Germinal center (tissue), 1 donor: ENCODE measurements at places on chromosomes 7 and 10.

DNA sequence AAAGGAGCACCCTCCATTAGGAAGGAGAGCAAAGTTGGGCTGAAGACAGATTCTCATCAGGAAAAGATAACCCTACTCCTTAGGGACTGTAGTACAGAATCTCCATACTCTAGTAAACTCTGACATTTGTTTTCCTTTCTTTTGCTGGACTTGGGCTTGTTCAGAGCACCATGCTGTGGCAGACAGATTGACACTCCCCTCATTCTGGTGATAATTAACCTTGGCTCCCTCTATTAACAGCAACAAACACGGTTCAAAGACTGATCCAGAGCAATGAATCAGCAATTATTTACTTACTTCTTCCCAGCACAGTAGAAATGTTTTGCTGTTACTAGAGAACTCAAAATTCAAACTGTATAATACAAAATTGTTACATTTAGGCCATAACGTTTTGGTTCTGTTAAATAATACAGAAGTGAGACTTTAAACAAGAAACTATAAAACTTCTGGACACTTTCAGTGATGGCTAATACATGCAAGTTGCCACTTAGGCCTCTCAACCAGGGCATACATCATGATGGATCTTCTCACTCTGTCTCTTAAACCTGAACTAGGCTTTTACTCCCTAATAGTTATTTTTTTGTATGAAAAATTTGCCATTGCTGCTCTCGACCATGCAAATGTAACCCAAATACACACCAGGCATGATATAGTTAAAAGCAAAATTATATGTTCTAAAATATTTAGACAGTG lies 639.0 kb downstream of the IPMK start:
- DNase-seq = no peak

- DNase-seq = no peak
Measured at GRCh38 chr7:15674586-15674985, 11.9 kb downstream of the MEOX2 start.

DNA sequence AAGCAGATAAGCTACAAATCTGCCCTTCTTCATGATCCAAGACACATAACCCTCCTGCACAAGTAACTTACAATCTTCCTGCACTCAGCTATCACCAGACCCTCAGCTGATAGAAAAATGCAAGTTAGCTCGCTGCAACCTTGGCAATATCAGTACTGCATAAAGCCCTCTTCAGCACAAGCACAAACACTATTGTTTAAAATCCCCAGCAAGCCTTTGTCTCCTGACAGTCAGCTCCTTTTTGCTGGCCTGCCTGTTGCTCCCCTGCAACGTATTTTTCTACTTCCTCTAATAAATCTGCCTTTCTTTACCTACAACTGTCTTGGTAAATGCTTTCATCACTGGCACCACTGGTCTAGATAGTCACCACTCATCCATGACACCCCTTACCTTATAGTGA lies 59.8 kb downstream of the BAMBI start:
- DNase-seq = no peak

DNA sequence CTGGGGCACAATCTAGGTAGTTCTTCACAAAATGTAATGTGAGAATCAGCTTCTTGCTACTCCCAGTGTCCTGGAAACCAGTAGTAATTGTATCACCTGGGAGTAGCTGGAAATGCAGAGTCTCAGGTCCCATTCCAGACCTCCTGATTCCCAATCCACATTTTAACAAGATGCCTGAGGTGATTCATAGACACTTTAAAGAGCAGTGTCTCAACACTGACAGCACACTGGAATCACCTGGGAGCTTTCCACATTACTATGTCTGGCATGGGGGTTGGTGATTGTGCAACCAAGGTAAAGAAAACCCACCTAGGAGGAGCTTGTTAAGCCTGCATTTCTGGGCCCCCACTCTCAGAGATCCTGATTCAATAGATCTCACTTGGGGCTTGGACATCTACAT lies 11.1 kb downstream of the DPY19L1 start:
- DNase-seq = no peak

DNA sequence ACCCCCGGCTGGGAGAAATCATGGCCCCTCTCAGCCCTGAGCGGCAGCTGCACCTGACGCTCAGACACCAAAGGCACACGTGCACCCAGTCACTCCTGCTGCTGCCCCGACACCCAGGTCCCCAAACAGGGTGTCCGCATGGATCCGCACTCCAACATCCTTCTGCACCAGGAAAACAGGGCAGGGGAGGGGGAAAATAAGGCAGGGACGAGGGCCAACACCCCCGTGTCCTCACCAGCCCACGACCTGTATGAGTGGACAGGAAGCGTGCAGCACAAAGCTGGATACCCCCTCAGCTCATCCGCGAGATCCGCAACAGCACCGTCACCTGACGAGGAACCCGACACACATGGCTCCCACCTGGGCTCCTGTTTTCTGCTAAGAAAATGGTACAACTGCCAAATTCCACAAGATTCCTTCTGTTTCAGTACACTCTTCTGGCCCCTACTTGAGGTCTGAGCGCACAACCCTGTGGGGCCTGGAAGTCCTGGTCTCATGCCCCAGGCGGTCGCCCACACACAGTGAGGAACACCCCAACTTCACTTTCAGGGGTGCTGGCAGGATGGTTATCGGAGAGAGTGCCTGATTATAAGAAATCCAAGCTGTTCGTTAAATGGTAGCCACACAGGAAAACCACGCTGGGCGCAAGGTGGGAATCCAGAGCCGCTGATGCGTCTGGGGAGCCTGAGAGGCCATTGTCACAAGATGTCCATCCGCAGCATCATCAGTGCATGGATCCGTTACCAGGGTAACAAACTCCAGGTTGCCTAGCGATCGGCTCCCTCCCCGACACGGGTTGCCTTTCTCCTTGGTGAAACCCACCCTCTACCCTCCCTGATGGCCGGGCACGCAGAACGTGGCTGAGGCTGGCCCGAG lies 63.6 kb downstream of the ZRANB1 start:
- DNase-seq = no peak

- DNase-seq = no peak
Measured at GRCh38 chr7:143172354-143172753, 10.9 kb upstream of the TAS2R39 start.

- peak; percentile 39 for DNase-seq
Measured at GRCh38 chr10:119199231-119199992, 8.0 kb upstream of the GRK5 start.

DNA sequence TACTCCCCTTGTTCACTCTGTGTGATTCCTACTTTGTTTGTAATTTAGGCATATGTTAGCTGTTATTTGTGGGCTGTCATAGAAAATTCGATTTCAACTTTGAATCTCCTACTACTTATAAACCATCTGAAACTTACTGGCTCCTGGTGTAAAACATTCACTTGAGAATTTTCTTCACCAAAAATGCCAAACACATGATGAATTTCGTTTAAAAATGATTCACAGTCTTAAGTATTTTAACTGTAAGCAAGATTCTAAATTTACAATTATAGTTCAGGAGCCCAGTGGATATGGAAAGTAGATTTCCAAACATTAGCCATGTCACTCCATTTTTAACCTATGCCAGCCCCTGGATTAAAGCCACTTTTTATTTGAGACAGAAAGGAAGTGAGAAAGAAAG lies 3.1 kb downstream of the CPED1 start:
- DNase-seq = no peak

GRCh38 chr10:115921795-115922194 lies 351.2 kb downstream of the GFRA1 start:
- no peak for DNase-seq

- no peak for DNase-seq
Measured at GRCh38 chr7:92115821-92116220, 18.5 kb downstream of the CYP51A1 start.

DNA sequence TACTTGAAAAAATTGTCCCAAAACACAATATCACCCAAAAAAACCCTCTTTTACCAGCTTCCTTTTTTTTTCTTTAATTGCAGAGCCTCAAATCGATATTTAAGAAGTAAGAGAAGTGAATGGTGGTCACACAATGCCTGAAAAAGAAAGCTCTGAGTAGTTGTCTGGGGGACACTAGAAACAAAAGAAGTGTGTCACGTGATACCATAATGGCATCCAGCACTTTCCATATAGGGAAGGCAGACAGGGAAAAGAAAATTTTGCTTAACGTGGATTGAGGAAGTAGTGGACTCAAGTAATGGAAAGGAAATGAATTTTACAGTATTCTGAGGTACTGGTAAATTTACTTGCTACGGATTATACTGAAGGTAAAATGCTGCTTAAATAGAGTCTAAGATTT lies 765.9 kb upstream of the C7orf33 start:
- DNase-seq = no peak

GRCh38 chr10:101839416-101840063 lies 4.1 kb downstream of the KCNIP2 start:
- DNase-seq = peak; percentile 86

DNA sequence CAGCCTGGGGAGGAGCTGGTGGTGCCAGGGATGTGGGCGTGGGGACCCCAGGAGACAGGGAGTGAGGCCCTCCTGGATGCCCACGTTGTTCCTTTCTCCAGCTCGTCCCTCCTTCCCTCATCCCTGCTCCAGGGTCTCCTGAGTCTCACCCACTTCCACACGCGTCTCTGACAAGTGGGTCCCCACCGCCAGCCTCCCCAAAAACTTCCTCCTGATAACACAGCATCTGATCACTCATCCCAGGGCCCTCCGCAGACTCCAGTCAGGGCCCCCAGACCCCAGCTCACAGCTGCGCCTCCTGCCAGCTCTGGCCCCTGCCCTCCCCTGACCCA lies 60.6 kb upstream of the INPP5A start:
- DNase-seq = no peak

GRCh38 chr10:85642082-85642420 lies 724.5 kb downstream of the GRID1 start:
- DNase-seq = no peak

DNA sequence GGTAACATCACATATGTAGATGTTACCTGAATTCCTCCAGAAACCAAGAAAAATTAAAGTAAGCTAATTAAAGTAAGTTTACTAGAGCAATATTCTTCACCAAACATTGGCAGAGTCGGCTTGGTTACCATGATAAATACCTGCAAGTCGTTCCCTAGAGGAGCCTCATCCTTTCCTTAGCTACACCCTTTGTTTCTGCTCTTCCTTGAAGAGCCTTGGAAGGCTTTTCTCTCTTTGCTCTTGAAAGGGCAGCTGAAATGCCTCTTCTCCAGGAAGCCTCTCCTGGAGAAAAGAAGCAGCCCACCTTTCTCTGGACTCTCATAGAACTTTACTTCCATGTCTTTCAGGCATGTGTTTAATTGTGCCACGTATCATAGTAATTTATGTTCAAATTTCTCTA lies 34.9 kb upstream of the CALD1 start:
- no peak for DNase-seq

GRCh38 chr10:58698777-58699356 lies 186.2 kb downstream of the BICC1 start:
- no peak for DNase-seq

- no peak for DNase-seq
Measured at GRCh38 chr10:13401142-13401541, 53.0 kb upstream of the SEPHS1 start.

DNA sequence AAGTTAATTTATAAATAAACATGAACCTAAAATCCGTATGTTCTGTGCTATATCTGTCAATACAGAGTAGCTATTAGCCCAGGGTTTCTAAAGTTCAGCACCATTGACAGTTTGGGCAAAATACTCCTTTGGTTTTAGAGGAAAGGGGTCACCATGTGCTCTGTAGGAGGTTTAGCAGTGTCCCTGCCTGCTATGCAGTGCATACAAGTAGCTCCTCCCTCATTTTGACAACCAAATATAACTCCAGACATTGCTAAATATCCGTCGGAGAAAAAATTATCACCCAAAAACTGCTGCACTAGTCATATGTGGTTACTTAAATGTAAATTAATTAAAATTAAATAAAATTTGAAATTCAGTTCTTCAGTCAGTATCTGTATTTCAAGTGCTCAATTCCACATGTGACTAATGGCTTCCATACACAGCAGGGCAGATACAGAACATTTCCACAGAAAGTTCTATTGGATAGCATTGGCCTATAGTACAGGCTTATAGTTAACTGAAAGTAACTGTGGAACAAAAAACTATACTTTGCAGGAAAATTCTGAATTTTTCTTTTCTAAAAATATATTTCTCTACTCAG lies 6.4 kb downstream of the UPF2 start:
- no peak for DNase-seq

DNA sequence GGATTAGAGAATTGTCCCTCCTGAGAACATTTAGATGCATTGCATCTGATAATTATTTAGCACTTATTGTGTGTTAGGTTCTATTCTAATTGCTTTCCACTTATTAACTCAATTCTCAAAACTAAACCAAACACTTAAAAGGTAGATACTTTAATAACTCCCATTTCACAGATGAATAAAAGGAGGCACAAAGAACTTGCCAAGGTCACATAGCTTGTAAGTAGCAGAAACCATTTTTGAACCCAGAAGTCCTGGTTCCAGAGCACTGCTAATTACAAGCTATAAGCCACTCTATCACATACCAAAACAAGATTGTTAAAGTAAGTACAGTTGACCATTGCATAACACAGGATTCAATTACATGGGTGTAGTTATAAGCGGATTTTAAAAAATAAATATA lies 164.9 kb downstream of the CPED1 start:
- no peak for DNase-seq

- DNase-seq = no peak
Measured at GRCh38 chr10:78175444-78176015, 141.9 kb downstream of the RPS24 start.

- no peak for DNase-seq
Measured at GRCh38 chr7:21758286-21758685, 187.4 kb downstream of the CDCA7L start.

GRCh38 chr10:27857616-27858015 lies 112.0 kb upstream of the MKX start:
- no peak for DNase-seq

GRCh38 chr7:4097001-4097609 lies 585.0 kb upstream of the FOXK1 start:
- no peak for DNase-seq

DNA sequence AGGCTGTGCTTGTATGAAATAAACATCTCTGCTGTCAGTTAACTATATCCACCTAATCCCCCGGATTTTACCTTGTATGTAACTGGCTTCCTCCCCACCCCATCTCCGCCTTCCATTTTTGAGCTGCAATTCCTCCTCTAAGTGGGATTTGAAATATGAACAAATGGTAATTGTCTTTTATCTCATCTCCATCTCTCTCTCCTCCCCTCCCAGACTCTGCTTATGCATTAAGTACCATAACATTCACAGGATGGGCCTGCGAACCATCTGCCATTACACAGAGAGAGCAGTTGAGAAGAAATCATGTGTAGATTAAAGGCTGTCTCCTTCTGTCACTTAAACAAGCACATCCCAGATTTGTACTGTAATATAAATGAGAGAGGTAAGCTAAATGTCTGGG lies 1169.9 kb downstream of the TYW1 start:
- no peak for DNase-seq

DNA sequence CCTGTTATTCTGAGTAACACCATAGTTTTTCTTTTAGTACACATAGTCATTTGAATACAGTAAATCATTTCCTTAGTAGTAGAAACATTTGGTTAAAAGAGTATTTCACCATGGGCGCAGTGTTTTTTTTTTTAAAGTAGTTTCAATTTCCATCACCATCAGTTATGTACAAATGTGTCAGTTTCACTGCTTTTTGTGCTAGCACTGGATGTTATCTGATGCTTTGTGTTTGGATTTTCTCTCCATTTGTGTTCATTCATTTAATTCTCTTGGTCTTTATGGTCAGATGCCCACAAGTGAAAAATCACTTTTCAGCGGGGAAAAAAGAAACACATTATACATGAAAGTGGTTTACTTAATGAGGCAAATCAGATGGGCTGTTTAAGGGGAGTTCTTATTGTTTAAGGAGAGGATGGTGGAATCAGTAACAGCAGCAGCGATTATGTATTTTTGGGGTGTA lies 16.0 kb upstream of the HK1 start:
- no peak for DNase-seq
